ENCODE measurements at places on chromosomes 1 and 21.

- no peak for DNase-seq
Measured at GRCh38 chr21:38095220-38095619, 161.6 kb upstream of the KCNJ15 start.

GRCh38 chr1:119724611-119725218 lies 13.0 kb downstream of the PHGDH start:
- no peak for DNase-seq

GRCh38 chr1:110605901-110606656 lies at the start of gene KCNA2:
TSS of gene KCNA2 (minus strand) at chr1:110606358. CDS start at chr1:110604782, 1,576 bp downstream.
- no peak for DNase-seq

- peak; percentile 59 for DNase-seq
Measured at GRCh38 chr1:39575191-39576015, 1.2 kb downstream of the PABPC4 start.

- DNase-seq, result no peak
Measured at GRCh38 chr1:204996981-204997380, 46.0 kb upstream of the CNTN2 start.

DNA sequence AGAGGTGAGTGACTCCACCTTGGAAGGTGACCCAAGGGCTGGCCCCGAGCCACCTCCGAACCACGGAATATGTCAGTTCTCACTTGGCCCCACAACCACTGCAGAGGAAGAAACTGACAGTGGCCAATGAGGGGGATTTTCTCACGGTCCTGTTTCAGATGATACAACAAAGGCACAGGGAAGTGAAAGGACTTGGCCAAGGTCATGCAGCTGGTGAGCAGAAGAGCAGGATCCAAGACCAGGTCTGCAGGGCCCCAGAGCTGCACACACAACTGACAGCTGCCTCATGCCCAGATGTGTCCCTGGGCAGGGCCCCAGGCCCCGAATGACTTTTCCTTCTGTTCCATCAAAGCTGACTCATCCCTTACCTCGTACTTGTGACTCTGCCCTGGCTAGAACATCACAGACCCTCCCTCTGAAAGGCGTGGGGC lies 25.8 kb upstream of the EVA1B start:
- DNase-seq, result peak; percentile 13

GRCh38 chr21:36237441-36237840 lies 80.8 kb downstream of the DOP1B start:
- no peak for DNase-seq

DNA sequence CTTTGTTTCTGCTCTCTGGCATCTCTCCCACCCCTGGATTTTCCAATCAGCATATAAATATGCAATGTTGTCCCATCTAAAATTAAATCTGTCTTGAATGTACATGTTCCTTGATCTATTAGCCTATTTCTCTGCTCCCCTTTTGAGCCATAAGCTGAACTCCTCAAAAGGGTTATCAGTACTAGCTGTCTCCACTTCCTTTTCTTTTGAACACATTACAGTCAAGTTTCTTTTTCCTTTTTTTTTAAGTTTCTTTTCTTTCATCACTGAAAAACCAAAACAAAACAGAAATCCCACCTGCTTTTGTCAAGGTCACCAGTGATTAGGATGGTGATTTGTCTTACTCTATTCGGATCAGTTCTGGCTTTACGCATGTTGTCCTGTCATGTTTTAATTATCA lies 29.3 kb downstream of the XCL2 start:
- DNase-seq, result no peak

DNA sequence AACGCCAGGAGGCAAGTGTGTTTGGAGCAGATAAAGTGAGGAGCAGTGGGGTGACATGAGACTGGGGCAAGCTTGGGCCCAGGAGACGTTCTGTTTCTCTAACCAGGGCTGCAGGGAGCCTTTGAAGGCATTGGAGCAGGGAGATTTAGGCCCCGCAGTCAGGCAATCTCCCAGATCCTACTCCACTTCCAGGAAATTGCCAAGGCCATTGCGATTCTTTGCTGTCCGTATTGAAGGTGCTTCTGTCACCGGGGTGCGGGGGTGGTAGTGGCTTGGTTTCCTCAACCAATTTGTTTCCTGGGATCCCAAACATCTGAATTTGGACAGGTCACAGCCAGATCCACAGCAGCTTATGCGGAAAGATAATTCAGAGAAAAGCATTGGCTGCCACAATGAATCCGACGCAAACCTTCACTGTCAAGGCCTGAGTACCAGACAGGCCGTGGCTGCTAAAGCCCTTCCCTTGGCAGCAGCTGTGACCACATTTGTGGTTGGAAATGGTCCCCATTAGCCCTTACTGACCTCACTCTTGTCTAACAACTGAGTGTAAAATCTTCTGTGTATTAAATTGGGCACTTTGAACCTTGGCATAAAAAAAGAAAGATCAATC lies 385.6 kb downstream of the PTPRU start:
- DNase-seq, result no peak

GRCh38 chr1:208535511-208535910 lies 291.3 kb upstream of the PLXNA2 start:
- DNase-seq, result no peak
